ENCODE measurements at places on chromosomes 7 and 10.

DNA sequence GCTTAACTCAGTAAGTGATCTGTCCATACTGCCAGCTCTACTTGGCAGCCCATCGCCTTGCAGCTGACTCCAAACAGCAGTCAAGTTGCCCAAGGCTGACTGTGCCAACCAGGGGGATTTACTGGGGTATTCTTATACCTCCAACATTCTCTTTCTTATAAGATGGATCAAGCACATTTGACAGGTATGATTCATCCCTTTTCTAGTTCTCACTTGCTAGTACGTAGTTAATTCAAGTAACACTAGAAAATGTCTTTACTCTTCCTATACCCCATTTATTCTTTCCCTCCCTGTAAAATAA, 77.0 kb downstream of the SLC25A13 start:
- no peak for DNase-seq

GRCh38 chr7:96241855-96242254, 80.0 kb downstream of the SLC25A13 start:
- no peak for DNase-seq

DNA sequence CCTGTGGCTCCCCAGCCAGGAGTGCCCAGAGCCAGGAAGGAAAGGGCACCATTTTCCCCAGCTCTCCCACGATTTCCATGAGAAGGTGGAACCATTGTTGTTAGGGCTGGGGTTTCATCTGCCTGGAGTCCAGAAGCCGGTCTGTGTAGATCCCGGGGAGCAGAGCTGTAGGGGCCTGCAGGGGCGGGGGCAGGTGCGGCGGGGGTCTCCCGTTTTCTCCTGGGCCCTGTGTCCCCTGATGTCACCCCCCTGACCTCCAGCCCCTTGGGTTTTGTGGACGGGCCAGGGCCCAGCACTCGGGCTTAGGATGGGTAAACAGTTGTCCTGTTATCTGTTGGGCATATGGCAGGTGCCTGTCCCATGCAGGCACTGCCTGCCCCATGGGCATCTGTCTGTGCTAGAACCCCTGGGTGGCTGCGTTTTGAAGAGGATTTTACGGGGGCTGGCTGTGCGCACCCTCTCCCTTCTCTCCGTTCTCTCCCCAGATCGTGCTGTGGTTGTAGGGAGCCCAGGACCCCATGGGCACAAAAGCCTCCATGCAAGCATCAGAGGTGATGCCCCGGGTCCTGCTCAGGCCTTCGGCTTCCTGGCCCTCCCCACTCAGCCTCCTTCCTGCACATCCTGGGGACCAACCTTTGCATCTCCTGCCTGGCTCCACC, 158.8 kb downstream of the WDR37 start:
- no peak for DNase-seq

DNA sequence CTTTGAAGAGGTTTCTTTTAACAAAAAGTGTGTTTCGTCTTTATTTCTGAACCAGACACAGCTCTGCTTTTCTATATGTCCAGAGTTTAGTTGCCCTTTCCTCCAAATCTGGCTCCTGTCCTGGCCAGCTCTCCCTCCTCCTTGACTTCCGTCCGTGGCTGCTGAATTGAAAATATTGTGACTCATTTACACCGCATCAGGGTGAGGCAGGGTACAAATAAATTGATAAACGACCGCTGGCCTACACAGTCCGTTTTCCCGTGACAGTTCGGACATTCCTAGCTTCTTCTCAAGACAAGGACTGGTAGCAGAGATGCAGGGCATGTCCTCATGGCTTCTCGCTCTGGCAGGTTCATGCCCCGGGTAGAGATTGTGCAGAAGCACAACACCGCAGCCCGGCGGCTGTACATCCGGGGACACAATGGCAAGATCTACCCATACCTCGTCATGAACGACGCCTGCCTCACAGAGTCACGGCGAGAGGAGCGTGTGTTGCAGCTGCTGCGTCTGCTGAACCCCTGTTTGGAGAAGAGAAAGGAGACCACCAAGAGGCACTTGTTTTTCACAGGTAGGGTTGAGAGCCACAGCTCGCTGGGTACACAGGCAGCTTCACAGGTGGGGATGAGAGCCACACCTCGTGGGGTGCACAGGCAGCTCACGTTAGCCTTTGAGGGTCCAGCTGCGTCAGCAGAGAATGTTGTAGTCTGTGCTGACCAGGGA, 126.6 kb downstream of the TRRAP start:
- no peak for DNase-seq

GRCh38 chr10:132106431-132106830, 40.7 kb downstream of the JAKMIP3 start:
- no peak for DNase-seq

GRCh38 chr10:101043363-101043707, 12.3 kb downstream of the SFXN3 start:
- no peak for DNase-seq

GRCh38 chr7:155190688-155191087, 107.0 kb upstream of the INSIG1 start:
- no peak for DNase-seq

DNA sequence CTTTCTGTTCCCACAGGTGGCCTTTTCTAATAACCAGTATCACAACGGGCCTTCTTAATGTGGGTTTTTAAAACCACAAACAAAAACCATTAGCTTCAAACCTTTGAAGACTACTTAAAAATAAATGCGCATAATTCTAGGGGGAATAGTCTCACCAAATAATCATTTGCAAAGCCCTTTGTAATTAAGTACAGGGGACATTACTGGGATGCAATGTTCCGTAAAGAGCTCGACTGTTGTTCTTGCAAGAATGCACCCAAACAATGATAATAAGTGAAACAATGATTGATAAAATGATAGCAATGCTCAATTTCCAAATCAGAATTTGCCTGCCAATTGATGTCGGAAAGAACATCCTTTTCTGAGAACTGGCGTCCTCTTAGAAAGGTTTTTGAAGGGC, 589.1 kb upstream of the ADARB2 start:
- DNase-seq = no peak

DNA sequence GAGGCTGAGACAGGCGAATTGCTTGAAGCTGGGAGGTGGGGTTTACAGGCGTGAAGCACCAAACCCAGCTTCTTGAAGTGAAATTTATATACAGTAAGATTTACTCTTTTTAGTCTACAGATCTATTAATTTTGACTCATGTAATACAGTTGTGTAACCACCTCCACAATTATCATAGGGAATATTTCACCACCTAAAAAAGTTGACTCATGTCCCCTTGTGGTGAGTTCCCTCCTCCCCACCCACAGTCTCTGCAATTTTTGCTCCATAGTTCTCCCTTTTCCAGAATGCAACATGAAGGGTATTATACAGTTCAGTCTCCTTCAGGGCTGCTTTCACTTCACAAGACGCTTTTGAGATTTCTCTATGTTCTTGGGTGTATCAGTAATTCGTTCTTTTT, 156.8 kb downstream of the FAM107B start:
- DNase-seq = no peak

DNA sequence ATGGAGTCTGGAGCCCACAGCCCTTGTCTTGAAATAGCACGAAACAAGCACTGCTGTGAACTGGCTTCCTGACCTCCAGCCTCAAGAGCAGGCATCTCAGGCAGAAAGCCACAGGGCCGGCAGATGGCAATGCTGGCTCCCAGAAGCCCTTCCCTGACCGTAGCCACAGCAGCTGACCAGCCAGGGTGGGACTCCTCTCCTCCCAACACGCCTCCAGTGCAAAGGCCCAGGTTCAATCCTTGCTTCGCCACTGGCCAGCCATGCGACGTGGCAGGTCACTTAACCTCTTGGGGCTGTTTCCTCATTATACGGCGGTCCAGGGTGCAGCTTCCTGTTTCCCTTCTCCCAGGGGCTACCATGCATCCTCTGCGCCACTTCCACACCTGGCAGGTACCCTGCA, 12.8 kb downstream of the PRKAG2 start:
- no peak for DNase-seq

GRCh38 chr7:157011333-157012112, 1.1 kb upstream of the MNX1 start:
- DNase-seq = no peak

DNA sequence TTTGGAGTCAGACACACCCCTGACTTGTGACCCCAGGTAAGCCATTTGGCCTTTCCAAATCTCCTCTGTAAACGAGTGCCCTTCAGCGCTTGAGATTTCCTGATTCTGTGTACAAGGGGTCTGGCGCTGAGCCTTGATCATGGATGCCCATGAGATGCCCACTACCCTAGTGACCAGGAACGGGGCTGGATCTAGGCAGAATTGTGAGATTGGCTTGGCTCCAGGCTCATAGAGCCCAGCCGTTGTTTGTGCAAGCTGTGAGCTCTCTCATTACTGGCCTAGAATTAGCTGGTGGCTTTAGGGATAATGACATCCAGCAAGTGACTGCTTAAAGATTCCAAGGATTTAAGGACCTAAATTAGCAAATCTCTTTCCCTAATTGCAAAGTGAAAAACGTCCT, 84.9 kb downstream of the CAMK1D start:
- no peak for DNase-seq

DNA sequence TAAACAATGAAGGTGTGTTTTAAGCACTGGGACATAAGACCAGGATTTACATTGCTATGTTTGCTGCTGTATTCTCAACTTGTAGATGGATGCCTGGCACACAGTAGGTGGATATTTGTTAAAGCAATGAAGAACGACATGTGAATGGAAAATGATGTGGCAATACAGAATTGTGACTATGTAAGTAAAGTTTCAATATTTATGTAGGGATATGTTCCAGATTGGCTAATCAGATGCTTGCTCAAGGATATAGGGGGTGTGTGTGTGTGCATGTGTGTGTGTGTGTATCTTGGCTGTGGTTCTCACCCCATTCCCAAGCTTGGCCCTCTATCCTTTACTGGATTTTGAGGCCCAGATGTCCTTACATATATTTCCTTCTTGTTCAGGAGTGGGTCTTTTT, 42.7 kb upstream of the LAMB1 start:
- no peak for DNase-seq

DNA sequence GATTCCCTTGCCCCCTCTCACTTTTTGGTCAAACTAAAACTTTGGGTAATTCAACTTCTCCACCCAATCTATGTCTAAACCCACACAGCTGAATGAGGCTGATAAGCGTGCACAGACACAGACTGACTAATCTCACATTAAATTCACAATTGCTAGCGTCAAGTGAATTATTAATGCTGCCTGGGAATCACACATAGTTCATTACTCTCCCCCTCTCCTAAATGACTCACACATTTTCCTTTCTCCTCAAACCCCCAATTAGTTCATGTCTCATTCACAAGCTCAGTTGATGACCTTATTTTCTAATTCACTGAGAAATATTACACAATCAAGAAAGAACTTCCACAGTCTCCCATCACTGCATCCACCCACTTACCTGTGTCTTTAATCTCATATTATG, 14.5 kb downstream of the KLF14 start:
- DNase-seq = no peak

DNA sequence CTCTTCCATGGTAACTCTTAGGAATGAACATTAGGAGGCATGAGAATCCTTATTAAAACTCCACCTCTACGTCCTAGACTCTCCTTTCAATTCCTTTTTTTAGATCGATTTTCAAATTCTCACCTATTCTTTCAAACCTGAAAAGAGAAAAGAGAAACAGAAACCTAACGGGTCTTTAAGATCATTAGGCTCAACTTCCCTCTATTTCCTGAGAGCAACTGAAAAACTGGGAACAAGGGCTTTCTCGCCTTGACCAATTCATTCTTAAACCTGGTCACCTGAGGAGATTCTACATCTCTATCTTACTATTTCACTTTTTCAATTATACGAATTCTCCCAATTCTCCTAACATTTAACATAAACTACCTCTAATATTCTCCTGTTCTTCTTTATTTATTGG, 2.8 kb downstream of the TFEC start:
- no peak for DNase-seq

DNA sequence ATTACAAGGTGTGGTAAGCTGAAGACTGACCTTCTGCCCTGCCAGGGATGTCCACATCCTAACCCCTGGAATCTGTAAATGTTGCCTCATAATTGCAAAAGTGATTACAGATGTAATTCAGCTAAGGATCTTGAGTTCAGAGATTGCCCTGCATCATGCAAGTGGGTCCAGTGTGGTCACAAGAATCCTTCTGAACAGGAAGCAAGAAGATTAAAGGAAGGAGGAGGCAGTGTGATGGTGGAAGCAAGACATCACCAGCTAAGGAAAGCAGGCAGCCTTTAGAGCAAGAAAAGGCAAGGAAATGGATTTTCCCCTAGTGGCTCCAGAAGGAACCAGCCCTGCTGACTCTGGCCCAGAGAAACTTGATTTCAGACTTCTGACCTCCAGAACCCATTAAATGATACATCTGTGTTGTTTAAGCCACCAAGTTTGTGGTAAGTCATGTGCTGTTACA, 78.1 kb downstream of the USP6NL start:
- no peak for DNase-seq

- DNase-seq = no peak
Measured at GRCh38 chr7:95055295-95055694, 147.9 kb downstream of the PPP1R9A start.

DNA sequence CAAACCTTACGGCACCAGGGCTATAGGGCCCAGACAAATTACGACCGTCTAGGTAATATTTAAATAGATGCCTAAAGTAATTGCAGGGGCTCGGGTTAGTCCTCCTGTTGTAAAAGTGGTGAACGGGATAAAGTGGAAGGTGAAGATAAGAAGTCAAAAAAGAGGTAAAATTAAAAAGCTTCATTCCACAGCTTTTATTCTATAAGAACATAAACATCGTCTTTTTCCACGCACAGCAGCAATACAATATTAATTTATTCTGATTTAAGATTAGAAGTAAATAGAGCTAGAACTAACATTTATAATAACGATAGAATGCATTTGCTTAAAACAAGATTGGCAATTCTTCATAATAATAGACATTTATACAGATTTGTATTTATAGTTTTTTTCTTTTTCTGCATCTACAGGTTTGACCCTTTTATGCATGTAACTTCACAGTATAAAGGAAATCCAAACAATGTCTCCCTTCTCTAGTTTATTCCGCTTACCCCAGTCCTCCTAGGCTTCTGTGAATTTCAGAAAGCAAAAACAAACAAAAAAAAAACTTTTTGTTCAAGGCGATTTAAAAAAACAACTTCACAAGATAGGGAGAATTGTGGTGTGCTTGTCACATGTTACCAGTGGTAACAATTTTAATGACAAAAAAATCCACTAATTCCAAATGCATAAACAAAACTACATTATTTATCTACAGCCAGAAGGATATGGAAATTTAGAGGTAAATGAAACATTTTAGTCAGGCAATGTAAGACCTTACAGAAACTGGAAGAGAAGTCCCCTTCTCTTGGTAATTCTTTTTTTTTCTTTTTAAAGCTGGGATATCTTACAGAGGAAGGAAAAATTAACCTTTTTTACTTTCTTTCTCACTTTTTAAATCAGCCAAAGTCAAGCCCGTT, 3.4 kb downstream of the HOXA10 start:
- DNase-seq = no peak

GRCh38 chr10:117320050-117320665, 55.1 kb downstream of the PDZD8 start:
- DNase-seq = no peak

- DNase-seq = no peak
Measured at GRCh38 chr10:47248386-47249090, 51.5 kb upstream of the GDF10 start.

DNA sequence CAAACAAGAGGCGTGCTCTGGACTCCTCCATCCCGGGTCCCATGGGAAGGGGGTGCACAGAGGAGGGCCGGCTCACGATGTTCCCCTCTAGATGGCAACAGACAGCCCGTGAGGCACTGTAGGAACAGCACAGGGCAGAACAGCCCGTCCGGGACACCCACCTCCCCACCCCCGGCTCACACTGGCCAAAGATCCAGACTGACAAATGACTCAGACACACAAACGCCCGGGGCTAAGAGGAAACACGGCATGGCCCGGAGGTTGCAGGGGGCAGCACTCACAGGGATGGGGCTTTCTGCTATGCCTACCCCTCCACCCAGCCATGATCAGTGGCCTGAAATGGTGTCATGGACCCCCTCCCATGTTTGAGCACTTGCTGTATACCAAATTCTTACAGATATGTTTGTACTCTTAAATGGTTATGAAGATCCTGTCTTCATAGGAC, 4.9 kb upstream of the ELN start:
- no peak for DNase-seq

Data from left renal pelvis (tissue), 4 donors.